ENCODE measurements at places on chromosomes 12 and 14.
A peak's percentile ranks its signal among the peaks of the same experiment; 100 is the strongest.

GRCh38 chr14:53652068-53652467 is 304.6 kb downstream of the BMP4 start:
- DNase-seq, result no peak

DNA sequence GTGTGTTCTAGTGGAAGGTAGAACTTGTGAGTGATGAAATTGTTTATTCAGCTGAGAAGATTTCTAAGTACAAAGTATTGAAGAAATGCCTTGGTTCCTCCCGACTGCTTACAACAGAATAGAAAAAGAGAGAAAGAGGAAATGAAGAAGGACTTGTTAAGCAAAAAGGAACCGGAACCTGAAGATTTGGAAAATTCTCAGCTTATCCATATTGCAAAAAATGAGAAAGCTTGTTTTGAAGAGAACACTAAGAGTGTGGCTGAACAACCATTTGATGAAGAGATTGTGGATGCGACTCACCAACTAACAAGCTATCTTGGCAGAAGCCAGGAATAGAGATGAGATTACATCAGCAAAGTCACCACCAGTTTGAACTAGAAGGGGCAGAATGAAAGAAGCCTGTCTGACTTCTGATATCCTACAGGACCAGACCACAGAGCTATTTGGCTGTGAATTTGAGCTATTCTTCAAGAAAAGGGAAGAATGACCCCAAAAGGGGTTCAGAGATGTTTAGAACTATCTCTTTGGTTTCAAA is 15.1 kb downstream of the NDUFA9 start:
- DNase-seq, result no peak

GRCh38 chr14:49052521-49052920 is 533.7 kb downstream of the RPS29 start:
- no peak for DNase-seq

DNA sequence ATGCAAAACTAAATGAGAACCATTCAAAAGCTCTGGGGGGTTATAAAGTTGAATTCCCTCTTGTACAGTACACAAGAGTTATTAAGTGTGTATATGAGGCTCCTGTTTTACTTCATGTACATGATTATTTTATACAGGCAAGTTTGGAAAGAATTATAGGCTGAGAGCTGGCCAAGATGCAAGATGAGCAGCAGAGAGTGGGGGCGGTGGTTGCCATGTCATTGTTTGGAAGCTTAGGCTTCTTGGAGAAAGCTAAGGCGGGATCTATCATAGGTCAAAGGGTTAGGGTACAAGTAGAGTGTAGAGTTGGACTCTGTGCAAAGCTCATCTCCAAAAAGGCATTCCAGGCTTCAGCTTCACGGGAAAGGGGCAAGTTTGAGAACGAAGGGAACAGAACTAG is 297.1 kb upstream of the TBX3 start:
- no peak for DNase-seq

GRCh38 chr14:100885196-100885595 is 18.3 kb downstream of the RTL1 start:
- no peak for DNase-seq

- DNase-seq, result peak; percentile 14
These were observed 613 bp downstream of the ARHGEF40 start for GRCh38 chr14:21070610-21071224.

- DNase-seq, result no peak
These were observed 79.2 kb downstream of the DUSP16 start for GRCh38 chr12:12483438-12483837.

Measured in T-helper 2 cell (primary cell).